Stimulated activated CD4-positive, alpha-beta T cell treated with anti-CD3 and anti-CD28 coated beads, TNF-alpha, amount 100 ng/mL, for 48 hours (primary cell): ENCODE measurements at places on chromosomes 6 and 20.

- DNase-seq = no peak
These were observed 224.2 kb downstream of the ARHGAP18 start for GRCh38 chr6:129485746-129486145.

DNA sequence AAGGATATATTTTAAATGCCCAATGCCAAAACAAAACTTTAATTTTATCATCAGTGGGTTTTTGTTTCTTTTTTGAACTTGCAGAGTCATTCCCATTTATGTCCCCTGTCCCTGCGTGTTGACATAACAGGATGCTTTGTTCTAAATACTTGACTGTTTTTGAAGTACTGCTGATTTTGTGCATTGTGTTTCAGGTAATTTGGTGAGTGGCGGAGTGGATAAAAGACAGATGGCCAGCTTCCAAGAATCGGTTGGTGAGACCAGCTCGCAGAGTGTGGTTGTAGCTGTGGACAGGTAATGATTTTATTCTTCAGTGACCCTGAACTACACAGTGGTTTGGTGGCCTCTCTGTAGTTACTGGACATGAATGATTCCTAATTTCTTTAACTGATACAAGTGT, 50.5 kb upstream of the CSE1L start:
- no peak for DNase-seq

DNA sequence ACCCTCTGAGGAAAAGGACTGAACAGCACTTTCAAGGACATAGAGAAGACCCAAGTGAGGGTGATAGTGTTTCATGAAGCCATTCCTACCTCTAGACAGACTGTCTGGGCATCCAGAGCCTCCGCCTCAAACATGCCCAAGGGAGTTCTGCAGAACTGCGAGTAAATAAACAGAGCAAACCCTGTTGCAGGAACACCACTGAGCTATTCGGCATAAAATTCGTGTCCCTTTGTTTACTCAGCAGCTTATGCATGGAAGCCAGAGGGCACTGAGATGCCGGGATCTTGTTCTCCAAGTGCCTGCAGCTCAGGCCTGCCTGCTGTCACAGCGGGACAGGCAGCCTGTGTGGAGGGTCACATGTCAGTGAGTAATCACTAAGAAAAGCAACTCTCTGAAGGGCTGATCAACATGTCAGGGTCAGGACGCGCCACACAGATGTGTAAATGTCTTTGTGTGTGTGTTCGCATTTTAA, 164.9 kb upstream of the HEY2 start:
- DNase-seq = no peak

DNA sequence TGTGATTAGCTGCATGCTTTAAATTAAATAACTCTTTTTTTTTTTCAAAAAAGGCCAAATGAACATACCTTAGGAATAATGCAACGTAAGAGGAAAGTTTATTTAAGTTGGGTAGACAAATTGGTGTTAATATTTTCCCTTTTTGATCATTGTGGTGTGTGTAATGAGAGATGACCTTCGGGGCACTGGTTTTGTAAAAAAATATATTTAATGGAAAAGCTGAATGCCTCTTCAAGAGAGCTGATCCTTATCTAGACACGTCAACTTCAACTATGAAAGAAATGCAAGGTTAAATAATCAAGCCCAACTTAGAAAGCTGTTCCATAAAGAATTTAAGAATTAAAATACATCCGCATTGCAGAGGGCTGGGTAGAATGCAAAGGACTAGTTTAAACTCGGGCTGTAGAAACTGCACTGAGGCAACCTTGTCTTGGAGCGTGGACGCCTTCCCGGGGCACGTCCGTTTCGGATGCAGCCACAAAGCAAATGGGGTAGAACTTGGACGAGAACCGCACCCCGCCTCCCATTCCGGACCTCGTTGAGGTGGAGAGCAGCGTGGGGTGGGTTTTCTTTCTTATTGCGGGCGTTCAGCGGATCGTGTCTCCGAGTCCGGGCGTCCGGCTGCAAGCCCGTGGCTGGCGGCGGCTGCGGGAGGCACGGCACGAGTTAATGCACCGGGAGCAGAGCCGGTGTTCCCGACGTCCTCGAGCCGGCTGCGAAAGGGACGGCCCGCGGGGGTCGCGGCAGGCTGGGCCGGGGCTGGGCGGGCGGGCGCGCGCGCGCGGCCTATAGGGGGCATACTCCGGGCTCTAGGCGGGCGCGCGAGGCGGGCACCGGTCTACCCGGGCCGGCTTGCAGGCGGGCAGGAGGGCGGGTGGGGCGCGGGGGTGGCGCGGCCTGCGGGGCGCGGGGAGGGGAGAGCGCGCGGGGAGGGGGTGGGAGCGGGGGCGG, 1.9 kb downstream of the JARID2 start:
- peak; percentile 36 for DNase-seq

- no peak for DNase-seq
These were observed 246.0 kb upstream of the MOCS1 start for GRCh38 chr6:40180271-40180670.

DNA sequence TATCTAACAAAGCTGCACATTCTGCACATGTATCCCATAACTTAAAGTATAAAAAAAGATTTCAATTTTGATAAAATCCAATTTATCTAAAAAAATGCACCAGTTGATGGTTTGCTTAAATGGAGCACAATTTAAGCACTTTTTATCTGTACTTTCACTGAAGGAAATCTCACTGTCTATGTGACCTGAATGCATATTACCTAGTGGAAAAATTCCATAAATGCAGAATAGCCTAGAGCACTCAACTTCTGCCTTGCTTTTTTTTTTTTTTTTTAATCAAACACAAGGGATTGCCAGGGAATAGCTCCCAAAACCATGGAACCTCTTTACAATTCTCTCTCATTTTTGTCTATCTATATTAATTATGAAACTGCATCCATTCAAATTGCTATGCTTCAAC, 80.4 kb downstream of the RFPL4B start:
- DNase-seq = no peak

GRCh38 chr20:51457533-51457932, 85.0 kb downstream of the NFATC2 start:
- DNase-seq = no peak

DNA sequence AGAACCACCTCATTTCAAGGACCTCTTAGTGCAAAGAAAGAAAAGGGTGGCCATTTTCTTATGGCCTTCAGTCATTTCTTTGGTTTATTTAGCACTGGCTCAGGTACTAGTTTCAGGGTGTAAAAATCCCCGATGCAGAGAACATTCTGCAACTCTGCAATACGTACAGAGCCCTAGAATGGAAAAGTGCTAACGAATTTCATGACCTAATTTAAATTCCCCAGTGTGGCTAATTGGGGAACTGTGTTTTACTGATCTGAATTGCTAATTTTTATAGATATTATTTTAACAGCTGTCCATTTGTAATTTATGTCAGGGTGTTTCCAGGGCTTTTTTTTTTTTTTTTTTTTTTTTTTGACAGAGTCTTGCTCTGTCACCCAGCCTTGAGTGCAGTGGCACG, 160.7 kb downstream of the UST start:
- DNase-seq = no peak

GRCh38 chr6:134249759-134250602, 67.9 kb downstream of the SGK1 start:
- no peak for DNase-seq

GRCh38 chr6:149109397-149110070, 208.0 kb upstream of the TAB2 start:
- no peak for DNase-seq
